ENCODE measurements at places on chromosomes 2 and 18.

GRCh38 chr2:57444752-57445430 is 601.7 kb upstream of the VRK2 start:
- no peak for DNase-seq

GRCh38 chr2:29063056-29063455 is 11.3 kb downstream of the PCARE start:
- no peak for DNase-seq

DNA sequence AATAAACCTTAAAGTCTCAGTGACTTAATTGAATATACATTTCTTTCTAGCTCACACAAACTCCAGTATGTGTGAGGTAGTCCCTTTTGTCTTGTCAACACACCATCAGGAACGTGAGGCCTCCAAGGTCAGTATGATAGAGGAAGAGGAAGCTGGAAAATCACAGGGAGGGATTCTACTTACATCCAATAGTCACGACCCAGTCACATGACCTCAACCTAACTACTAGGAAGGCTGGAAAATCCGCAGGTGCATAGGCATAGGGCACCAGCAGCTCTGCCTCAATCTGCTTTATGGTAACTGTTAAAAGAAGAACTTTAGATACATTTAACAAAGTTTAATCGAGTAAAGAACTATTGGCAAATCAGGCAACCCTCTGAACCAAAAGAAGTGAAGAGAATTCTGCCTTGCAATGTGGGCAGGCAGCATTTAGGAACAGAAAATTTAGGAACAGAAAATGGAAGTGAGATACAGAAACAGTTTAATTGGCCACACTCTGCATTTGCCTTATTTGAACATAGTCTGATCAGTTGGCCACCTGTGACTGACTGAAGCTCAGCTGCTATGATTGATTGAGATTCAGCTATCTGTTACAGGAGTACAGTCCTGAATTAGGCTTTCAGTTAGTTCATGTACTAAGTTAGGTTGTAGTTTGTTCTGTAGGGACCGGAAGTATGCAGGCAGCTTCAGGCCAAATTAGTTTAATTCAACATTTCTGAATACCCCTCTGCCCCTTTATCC is 165.0 kb upstream of the PARD3B start:
- no peak for DNase-seq

DNA sequence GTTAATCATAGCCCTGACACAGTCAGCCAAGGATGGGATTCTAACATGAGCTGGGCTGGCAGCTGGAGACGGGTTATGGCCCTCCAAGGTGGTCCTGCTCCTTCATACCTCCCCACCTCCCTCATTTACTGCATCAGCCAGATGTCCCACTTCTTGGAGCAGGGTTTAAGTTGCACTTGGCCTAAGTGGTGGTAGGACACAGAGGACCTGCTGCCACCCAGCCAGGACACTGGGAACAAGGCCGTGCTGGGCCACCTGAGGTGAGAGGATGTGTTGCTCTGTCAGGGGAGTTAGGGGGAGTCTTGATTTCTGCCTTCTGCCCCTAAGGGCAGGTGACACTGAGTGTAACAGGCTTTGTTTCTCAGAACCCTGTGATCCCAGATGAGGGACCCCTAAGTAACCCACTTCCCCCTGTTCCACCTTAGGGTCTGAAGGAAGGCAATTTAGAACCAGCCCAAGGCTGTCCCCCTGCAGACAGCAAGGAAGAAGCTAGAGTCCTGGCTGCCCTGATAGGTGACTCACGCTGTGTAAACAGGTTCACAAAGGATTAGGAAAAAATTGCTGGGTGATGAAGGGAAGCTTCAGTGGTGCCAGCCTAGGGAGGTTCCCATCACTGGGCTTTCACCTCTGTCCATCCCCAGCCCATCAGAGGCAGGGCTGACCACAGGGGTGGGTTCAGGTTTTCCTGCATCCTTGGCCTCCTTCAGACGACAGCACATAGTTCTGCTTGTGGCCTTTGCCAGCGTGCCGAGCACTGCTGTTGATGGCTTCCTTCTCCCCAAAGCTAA is 114.3 kb upstream of the MCFD2 start:
- DNase-seq = no peak
